ENCODE measurements at places on chromosomes 16 and 17. TPM values are rescaled to one million over a fixed set of nuclear protein-coding genes. Genes with fewer than 3 reads are reported as not detected.

The GAST gene
- total RNA-seq, result not detected

DNA sequence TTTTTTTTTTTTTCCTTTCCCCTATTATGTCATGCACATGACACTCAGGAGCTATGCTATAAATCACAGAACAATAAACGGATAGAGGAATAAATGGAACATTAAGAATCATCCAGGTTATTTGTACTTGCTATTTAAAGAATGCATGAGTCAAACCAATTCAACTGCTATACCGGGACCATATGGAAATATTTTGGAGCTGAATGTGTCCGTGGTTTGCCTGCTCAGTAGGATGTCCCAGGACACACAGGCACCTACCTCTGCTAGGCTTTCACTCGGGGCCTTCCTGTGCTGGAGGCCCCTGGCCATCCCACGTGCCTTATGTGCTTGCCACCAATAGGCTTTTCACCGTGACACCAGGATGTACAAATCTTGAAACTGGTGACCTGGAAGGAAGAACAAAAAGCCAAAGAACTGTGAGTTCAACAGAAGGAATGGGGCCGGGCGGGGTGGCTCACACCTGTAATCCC, 15.3 kb upstream of the SEC14L1 start:
- no peak for DNase-seq

The IL34 gene
- 64.0 TPM for total RNA-seq

The P2RX5 gene
- 1.8 TPM for total RNA-seq

DNA sequence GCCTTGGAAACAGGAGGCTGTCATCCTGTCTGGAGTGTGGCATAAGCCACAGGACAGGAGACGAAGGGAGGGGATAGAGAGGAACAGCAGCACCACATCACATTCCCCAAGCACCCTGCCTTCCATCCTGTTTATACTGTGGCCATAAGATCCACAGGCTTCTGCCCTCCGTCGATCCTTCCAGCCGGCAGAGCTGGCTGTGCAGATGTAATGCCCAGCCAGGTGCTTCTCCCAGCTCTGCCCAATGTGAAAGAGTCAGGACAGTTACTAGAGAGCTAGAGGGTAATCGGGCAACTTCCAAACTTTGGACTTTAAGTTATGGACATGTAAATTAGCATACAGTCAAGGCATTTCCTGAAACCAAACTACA, 368.4 kb downstream of the SOX9 start:
- DNase-seq, result no peak

- DNase-seq, result no peak
These were observed 292.8 kb upstream of the PMFBP1 start for GRCh38 chr16:72464597-72465368.

The KLHL10 gene
- not detected for total RNA-seq

GRCh38 chr16:27193300-27193990, 9.9 kb upstream of the KDM8 start:
- DNase-seq, result no peak

DNA sequence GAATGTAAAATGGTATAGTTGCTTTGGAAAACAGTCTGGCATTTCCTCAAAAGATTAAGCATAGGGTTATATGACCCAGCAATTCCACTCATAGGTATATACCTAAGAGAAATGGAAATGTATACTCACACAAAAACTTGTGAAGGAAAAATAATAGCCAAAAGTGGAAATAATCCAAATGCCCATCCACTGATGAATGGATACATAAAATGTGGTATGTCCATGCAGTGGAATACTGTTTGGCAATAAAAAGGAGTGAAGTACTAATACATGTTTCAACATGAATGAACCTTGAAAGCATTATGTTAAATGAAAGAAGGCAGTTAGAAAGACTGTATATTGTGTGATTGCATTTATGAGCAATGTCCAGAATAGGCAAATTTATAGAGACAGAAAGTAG, 25.1 kb downstream of the NUP93 start:
- no peak for DNase-seq

DNA sequence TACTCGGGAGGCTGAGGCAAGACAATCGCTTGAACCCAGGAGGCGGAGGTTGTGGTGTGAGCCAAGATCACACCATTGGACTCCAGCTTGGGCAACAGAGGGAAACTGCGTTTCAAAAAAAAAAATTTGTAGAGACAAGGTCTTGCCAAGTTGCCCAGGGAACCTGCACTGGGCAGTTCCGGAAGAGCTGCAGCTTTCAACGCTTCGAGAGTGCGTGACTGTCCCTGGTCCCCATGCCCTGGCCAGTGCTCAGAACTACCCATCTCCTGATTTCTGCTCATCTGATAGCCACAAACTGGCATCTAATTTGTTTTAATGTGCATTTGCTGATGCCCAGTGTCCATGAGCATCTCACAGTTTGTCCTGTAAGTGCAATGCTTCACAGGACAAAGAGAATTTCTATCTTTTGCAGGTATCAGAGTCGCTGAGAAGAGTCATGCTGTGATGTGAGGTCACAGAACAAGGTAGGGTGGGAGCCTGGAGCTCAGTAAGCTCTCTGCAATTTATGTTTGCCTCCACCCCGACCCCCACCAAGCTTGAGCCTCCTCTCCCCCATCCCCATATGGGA, 3.9 kb downstream of the ACTG1 start:
- DNase-seq, result no peak

GRCh38 chr17:28792877-28793661, 49.3 kb downstream of the TRAF4 start:
- DNase-seq, result no peak

The CCL4 gene
- 39.5 TPM for total RNA-seq

GRCh38 chr17:46121841-46122485, 71.3 kb downstream of the KANSL1 start:
- DNase-seq, result no peak

GRCh38 chr17:81193470-81194224, 27.6 kb upstream of the AATK start:
- DNase-seq, result no peak

DNA sequence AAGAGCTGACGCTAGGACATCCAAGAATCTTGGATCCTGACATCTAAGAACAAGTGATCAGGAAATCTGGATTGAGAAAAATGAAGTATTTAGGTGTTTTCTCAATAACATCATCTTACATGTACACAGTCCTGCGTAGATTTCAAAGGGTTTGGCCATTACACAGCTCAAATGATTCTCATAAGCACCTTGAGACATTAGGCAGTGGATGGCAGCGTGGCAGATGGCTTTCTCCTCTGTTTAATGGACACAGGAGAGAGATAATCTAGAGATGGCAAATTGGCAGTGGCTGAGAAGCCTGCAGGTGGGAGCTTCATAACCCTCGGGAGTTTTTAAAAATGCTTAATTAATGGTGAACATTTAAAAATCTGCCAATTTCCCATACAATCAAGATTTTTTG, 137.5 kb downstream of the ZFHX3 start:
- no peak for DNase-seq

DNA sequence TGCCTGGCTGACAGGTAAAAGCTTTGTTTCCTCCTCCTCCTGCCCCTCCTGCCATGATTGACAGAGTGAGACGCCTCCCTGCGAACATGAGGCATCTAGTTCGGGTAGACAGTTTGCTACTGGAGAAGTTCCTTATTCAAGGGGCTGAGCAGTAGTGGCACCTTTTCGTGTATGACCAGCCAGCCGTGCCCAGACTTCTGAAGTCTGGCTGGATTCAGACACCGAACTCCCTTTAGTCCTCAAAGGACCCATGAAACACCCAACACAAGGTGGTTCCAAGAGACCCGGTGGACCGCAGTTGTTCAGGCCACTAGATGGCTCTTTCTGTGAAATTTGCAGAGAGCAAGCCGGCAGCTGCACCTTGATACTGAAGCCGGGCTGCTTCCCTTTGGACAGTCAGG, 192.8 kb downstream of the XYLT1 start:
- no peak for DNase-seq

GRCh38 chr17:55699181-55699860, 23.3 kb downstream of the TMEM100 start:
- DNase-seq, result no peak

GRCh38 chr17:73942703-73943415, 260.6 kb upstream of the RPL38 start:
- DNase-seq, result no peak

The DNASE1L2 gene
- 1.6 TPM for total RNA-seq

DNA sequence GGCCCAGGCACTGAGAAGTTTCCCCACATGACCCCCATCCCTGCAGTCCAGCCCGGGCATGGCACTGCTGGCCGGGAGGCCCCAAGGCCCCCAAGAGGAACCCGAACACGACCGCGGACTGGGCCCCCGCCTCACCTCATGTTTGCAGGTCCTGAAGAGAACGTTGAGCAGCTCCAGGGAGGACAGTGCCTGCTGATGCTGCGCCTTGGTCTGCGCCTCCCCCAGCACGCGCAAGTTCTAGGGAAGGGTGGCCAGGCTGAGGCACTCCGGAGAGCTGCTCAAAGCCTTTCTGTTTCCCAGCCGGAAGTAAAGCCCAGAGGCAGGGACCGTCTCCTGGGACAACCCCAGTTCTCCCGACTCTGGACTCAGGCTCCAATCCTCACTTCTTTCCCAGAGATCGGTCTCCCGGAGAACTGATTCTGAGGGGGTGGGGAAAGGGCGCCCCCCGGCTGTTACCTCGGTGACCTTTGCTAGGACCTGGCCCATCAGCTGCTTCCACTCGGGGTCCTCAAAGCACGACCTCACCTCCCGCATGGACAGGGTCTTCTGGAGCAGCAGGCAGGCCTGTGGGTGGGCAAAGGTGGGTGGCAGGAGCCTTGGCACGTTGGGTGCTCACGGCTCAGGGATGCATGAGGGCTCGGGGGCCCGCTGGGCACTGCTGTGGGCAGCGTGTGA, 13.7 kb downstream of the MYBBP1A start:
- no peak for DNase-seq

DNA sequence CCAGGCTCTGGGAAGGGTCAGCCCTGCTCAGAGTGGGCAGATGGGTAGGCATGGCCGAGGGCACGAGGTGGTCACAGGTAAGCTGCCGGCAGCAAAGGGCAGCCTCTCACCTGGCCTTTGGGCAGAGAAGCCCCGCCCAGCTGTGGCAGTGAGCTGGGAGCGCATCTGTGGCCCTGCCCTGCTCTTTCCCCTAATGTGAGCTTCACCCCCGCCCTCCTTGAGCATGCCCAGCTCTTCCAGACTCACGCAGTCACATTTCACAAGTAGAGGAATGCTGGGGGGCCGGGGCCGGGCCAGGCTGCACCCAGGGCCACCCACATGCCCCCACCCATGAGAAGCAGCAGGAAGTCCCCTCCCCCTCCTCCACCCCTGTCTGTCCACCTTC, 40.7 kb upstream of the SLC38A10 start:
- no peak for DNase-seq

The CCDC137 gene
- total RNA-seq, result 10.2 TPM

The MPO gene
- 2.0 TPM for total RNA-seq

GRCh38 chr16:7316281-7316888, 16.3 kb upstream of the RBFOX1 start:
- DNase-seq, result no peak

The SCNN1B gene
- 2.3 TPM for total RNA-seq

- DNase-seq, result peak; percentile 70
These were observed 661 bp downstream of the GIT1 start for GRCh38 chr17:29588562-29589411.

The C17orf100 gene
- 2.1 TPM for total RNA-seq

DNA sequence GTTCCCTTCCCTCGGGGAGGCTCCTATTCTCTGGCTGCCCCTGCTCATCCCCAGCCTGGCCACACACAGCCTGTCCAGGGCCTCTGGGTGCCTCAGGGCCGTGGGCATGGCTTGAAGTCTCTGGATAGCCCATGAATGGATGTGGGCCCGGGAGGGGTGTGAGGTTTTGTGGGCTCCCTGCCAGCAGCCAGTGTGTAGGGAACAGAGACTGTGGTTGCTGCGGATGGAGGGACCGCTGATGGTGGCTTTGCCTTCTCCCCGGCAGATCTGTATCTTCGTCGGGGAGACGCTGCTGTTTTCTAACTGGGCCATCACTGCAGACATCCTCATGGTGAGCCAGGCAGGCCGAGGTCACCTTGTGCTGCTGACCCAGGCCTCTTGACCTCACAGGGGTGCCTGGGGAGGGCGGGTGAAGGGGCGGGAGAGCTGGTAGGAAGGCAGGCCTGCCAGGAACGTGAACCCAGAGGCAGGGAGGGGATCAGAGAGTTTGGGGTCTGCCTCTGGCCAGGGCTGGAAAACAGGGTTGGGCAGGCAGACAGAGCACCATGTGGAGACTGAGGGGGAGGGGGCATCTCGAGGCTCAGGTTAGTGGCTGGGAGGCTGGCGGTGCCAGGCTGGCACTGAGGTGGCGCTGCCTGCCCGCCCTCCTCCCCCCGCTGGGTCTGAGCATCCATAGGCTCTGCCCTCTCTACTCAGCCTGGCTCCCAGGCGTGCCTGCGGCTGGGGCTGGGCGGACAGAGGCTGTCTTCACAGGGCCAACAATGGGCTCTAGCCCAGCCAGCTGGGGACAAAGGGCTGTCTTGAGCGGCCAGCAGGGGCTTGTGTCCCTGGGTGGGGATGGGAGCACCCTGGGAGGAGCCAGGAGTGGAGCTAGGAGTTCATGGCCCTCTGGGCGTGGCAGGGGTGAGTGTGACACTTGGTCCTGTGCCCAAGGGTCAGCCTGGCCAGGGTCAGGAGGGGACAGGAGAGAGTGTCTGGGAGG, 21.4 kb downstream of the MYBBP1A start:
- DNase-seq, result peak; percentile 70

DNA sequence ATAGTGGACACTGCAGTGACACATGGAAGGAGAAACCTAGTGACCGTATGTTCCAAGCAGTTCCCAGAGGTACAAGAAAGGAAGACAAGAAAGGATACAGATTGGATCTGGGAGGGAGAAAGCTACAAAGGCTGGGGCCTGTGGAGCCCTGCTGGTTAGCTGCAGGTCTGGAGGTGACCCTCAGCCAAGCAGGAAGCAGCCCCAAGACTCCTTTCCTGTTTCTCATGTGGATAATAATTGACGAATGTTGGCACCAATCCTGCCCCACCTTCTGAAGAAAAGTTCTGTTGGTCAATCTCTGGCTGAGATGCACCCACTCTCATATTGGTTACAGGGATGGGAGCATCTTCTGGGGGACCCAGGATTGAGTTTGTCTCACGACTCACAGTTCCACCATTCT, 99.8 kb downstream of the SHISA6 start:
- no peak for DNase-seq

- DNase-seq, result no peak
These were observed 270.1 kb upstream of the TNRC6C start for GRCh38 chr17:77688369-77688768.

- peak; percentile 80 for DNase-seq
These were observed 4.5 kb downstream of the PRSS27 start for GRCh38 chr16:2715519-2715918.

GRCh38 chr17:39750131-39751015, 12.6 kb downstream of the GRB7 start:
- DNase-seq, result no peak
